CD4-positive, alpha-beta T cell treated with Interleukin-10 for 1 hour (primary cell): ENCODE measurements at places on chromosomes 13 and 19.

DNA sequence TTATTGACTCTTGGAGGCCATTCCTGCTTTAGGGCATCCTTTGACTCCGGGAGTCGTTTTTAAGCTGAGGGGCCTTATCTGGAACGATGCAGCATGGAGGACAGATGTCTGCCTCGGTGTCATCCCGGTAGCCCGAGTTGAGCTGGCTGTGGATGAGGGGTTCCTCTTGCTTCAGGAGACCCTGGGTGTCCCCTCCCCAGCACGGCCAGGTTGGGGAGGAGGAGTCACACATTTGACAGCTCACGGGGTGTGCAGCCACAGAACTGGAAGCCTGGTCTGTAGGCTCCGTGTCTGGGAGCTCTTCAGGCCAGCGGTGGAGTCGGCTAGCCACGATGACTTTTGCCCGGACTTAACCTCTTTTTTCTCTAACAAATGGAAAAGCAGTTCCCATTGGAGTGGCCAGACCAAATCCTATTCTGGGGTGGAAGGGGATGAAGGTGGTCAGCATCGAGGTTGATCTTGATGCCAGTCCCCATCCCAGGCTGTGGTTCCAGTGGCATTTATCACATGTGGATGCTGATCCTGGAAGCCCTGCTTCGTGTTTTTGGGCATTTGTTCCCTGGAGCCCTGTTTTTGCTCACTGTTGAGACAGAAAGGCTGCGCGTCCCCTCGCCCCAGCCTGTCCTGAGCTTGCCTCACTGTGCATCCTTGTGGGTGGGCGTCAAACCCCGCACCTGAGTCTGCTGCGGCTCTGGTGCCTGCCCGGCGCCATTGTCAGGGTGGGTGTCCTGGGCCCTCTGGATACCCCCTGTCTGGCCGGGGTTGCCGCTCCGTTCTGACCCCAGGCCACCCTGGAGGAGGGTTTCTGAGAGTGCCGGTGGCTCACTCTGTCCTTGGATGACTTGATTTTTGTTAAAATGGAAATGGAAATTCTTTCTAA lies 12.0 kb downstream of the TFDP1 start:
- DNase-seq, result no peak

DNA sequence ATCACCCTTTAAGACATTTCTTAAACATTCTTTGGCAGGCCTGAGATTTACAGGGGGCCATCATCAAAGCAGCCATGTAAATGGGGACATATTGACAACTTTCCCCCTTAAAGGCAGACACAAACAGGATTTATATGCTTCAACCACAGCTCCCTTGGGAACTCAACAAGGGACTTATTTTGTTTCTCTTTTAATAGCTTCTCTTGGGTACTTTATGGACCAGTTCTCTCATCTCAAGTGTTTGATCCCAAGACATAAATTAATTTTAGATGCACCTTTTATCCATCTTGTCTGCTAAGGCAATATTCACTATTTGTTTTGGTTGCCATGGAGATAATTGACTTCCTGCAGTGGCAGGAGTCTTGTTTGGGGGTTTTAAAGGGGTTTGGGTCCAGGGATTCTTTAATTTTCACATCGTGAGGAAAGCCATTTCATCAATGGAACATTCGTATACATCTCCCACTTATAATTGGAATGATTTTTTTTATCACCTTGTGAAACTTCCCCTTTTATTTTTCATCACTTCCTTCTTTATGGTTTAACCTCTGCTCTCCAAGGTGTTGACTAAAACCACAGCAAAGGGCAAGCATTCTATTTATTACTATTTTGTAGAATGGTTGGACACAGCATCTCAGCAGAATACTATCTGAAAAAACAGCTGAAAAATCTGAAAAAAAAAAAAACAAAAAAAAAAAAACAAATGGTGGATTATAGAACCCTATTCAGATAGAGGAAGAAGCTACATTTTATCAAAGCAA lies 726.0 kb downstream of the DIAPH3 start:
- no peak for DNase-seq

DNA sequence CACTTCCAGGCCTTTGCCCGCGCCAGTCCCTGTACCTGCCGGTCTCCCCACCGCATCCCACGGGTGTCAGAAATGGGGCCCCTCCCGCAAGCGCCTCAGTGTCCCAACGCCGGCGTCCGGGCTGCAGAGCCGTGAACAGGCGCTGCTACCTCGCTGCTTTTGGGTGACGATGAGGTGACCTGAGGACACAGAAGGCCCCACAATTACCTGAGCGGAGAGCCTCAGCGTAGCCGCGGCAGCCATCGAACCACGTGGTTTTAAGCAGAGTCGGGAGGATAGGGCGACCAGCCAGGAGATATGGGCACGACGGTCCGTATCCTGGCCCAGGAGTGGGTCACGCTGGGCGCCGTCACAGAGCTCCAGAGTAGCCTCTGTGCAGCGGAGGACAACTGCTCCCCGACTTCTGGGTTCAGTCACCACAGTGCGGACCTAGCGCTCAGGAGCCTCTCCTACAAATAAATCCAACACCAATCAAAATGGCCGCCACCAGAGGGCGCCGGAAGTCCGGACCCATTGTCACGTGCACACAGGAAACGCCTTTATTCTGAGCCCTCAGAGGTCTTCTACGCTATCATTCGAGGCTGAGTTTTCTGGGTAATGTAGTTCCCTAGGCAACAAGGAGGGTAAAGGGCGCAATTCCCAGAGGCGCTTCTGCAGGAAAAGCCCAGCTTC lies at the start of gene ZNF814:
Gene ZNF814, minus strand, starts transcription at position 478 of the 672 bp plus-strand sequence. Its CDS starts 235 bp downstream, at position 243.
- peak; percentile 89 for DNase-seq

- DNase-seq, result no peak
Measured at GRCh38 chr19:18464646-18465045, 26.7 kb upstream of the ISYNA1 start.

DNA sequence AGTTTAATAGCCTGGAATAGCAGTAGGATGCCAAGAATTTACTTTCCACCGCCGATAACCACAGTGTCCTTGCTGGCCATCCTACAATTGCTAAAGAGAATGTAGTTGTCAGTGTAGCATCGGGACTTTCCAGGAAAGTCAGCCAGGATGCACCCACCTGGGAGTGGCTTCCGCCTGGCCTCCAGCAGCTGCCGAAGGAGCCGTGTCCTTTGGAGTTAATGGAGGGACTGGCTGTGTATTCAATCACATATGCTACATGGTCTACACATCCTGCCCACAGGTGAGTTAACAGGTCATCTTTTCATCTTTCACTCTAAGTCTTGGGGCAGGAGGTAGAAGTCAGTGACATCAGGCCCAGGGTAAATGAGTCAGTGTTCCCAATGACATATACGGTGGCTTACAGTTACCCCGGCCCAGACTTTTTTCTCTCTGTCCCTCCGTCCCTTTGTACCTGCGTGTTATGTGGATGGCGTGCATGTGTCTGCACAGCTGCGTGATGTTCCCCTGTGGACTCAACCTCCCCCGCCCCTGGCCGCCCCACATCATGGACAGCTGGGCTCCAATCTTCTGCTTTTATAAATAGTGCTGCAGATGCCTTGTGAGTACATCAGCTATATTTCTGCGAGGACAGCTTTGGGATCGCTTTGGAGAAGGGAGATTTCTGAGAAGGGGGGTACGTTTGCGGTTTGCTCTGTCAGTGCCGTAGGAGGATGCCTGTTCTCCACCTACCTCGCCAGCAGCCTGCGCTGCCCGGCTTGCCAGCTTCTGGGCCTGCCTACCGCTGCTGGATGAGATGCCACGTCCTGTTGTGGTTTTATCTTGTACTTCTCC lies 63.1 kb downstream of the ATP11A start:
- DNase-seq, result peak; percentile 10

- peak; percentile 34 for DNase-seq
Measured at GRCh38 chr19:5624018-5624663, 1.3 kb downstream of the SAFB start.
